Activated naive CD8-positive, alpha-beta T cell treated with anti-CD3 and anti-CD28 coated beads, Interleukin-2, amount 50 U/mL, for 16 hours (primary cell): ENCODE measurements at places on chromosomes 1 and 21.
A peak's percentile ranks its signal among the peaks of the same experiment; 100 is the strongest.

DNA sequence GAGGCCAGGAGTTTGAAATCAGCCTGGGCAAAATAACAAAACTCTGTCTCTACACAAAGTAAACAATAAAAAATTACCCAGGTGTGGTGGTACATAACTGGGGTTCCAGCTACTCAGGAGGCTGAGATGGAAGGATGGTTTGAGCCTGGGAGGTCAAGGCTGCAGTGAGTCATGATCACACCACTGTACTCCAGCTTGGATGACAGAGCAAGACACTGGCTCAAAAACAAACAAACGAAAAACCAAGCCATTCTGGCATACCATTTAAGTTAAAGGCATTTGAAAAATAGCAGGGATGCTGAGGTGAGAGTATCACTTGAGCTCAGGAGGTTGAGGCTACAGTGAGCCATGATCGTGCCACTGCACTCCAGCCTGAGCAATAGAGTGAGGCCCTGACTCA lies 5.3 kb upstream of the ALDH9A1 start:
- DNase-seq: no peak

DNA sequence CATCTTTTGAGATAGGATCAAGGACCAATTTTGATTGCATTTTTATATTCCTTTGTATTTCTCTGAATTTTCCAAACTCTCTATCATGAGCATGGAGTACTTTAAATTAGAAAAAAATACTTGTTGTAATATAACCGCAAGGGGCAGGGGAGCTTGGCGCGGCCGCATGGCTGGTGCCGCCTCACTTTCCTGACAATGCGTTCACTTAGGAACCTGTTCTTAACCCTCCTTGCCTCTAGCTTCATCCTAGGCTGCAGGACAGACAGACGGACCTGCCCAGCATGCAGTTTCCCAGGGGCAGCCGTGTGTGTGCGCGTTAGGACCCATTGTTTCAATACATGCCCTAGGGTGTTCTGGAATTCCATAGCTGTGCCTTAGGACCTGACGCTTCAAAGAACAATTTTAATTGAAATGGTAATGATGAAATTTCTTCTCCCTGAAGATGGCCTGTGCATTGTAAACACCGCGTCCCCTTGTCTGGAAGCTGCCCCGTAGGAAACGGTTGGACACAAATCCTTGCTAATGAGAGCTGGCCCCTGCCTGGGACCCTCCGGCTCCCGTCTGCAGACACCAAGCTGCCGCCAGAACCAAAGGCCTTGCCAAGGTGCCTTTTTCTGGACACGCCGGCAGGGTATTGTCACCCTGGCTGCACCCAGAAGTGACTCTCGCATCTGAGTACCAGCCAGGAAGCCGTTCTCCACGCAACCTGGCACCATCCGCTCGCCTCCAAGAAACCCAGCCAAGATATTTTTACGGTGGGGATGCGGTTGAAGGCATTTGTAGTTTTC lies 466.4 kb downstream of the NPHP4 start:
- no peak for DNase-seq

GRCh38 chr1:238767321-238767720 lies 619.0 kb upstream of the CHRM3 start:
- DNase-seq: no peak

DNA sequence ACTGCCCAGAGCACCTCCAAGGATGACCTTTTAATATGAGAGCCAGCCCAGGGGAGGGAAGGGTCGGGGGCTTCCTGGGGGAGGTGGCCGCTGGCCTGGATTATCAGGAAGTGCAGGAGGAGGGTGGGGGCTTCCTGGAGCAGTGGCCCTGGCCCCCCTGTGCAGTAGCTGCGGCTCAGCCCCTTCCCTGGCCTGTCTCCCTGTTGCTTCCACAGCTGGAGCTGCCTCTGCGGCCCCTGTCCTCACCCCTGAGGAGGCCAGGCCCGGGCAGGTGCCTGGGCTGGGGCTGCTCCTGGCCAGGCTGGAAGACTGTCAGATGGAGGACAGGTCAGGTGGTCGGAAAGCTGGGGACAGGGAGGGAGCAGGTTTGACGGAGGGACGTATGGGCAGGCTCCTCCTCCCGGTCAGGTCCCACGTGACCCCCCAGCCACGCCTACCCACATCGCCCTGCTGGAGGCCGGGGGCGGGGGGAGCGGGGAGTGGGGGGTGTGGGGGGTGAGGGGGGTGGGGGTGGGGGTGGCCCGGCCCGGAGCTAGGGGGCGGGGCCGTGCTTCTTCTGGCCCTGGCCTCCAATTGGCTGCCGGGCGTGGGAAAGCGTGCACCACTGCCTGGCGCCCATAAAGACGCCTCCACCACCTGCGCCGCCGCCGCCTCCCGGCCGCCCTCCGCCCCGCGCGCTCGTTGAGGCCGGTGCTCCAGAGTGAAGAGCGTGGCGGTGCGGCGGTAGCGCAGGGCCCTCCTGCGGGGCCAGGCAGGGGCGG lies 10.2 kb upstream of the TNFRSF14 start:
- DNase-seq: peak; percentile 73

DNA sequence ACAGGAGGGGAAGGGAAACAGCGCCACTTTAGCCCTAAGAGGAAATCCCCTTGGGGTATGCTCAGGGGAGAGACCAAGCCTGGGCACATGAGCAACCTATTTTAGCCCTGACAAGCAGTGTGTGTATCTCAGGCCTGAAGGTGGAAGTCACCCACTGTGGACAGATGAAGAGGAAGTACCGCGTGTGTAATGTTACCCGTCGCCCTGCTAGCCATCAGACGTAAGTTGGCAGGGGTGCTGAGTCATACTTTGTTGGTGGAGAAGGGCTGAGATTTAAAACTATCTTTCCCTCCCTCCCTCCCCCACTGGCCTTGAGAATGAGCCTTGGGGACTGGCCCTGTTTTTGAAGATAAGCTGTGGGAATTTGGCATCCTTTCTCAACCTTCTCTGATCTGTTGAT lies 11.2 kb downstream of the AGO1 start:
- DNase-seq: no peak

DNA sequence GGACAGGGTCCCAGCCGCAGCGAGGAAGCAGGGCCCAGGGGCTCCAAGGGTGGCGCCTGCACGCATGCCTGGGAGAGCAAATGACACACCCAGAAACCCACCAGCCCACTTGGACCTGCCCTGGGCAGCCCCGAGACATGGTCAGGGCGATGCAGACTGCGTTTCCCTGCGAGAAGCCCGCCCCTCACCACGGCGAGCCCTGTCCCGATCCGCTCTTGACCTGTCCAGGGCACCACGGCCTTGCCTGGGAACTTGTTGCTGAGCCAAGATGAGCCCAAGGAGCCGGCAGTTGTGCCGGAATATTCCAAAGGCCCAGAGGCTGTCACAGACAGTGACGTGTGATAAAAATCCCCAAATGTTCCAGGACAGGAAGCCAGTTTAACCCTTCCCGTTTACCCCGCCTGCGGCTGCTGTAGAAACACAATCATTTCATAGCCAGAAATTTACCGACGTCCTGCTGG lies 78.1 kb downstream of the SIK1 start:
- DNase-seq: no peak

DNA sequence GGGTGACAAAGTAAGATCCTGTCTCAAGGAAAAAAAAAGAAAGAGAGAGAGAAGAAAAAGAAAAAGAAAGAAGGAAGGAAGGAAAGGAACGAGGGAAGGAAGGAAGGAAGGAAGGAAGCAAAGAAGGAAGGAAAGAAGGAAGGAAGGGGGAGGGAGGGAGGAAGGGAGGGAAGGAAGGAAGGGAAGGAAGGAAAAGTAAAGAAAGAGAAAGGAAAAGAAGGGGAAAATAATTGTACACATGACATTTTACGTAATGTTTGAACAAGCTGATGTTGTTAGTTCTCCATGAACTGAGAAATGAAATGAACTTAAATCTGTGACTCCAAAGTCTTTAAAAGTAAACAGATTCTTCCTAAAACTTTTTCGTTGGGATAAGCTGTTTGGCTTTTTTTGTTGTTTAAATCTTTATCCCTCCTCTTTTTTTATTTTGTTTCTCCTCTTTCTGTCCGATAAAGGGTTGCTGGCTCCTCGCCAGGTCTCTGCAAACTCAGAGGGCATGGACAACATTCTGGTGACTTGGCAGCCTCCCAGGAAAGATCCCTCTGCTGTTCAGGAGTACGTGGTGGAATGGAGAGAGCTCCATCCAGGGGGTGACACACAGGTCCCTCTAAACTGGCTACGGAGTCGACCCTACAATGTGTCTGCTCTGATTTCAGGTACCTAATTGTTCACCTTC lies 59.8 kb downstream of the IL12RB2 start:
- no peak for DNase-seq

DNA sequence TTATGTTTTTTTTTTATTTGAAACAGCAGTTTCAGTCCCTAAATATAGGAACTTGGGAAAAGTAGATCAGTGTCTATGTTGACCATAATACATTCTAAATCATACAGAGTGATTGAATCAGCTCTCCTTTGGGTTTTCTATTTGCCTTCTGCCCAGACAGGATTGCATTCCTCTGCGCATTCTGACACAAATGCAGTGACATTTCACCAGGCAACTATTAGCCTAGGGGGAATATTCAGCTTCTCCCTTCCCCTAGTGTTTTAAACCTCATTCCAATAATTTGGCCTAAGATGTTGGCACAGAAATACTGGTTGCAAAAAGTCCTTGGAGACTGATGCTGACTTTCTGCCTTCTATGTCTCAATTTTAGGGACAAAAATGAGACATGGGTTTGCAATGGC lies 172.8 kb downstream of the PTGER3 start:
- DNase-seq: no peak

GRCh38 chr1:240706150-240706935 lies 94.4 kb upstream of the GREM2 start:
- DNase-seq: no peak

DNA sequence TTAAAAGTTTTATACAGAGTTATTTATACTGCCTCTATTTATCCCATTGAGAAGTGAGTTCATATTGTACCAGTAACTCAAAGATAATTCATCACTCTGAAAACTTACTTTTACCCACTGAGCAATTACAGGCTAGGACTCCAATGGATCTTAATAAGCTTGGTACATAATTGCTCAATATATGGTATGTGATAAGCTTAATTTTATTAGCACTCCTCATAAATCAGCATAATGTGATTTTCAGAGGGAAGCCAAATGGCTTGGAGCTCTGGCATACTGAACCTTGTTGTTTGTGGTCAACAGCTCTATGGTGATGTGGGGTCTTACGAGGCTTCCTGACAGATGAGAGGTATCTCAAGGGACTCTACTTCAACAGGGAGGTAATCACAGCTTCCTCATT lies 26.3 kb downstream of the ADAM30 start:
- no peak for DNase-seq

- no peak for DNase-seq
Observed at GRCh38 chr1:245153552-245154428, 995 bp upstream of the KIF26B start.

GRCh38 chr1:83747853-83748482 lies 251.0 kb downstream of the TTLL7 start:
- DNase-seq: no peak

DNA sequence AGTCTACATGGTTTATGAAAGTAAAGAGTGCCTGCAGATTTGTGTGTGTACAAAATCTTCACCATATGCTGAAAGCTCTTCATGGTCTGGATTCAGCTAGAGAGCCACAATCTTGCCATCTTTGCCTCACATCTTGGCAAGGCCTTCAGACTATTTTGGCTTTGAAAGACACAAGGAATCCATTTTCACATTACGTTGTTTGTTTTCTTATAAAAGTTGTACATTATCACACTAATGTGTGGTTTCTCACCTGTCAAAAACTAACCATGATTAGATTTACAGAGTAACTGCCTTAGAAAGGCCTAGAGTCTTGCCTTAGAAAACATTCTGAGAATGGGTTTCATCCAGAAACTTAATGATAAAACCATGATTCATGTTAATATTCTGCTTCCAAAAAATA lies 494.6 kb downstream of the NEGR1 start:
- no peak for DNase-seq

GRCh38 chr1:157478030-157478429 lies 74.3 kb downstream of the FCRL5 start:
- no peak for DNase-seq

GRCh38 chr1:56617141-56617540 lies 28.0 kb upstream of the PRKAA2 start:
- DNase-seq: no peak

- no peak for DNase-seq
Observed at GRCh38 chr1:219476116-219476515, 136.8 kb downstream of the ZC3H11B start.

DNA sequence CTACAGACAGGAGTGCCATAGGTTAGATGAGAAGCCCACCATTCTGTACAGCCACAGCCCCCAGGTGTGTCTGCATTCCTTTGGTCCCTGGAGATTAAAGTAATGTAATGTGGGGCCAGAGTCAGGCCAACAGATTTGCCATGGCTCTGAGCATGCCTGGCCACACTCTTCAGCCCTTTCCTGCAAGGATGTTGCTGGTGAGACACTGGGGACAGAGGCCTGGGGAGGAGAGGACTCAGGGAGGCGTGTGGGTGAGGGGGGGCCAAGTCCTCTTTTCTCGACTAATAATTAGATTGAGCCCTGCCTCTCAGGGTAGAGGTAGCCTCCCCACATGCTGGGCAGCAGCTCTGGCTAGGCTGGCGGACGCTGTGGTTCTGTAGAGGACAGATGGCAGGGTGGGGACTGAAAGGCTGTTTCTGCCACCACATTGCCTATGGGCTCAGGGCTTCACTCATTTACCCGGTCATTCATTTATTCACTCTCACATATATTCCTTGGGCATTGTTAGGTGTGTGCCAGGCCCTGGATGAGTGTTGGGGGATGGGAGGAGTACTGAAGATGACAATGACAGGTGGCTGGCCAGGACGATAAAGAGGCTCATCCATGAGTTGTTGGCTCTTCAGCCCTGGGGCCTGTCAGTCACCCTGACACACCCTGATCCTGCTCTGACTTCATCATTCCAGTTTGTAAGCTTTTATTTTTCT lies 7.1 kb upstream of the PRCC start:
- DNase-seq: no peak

DNA sequence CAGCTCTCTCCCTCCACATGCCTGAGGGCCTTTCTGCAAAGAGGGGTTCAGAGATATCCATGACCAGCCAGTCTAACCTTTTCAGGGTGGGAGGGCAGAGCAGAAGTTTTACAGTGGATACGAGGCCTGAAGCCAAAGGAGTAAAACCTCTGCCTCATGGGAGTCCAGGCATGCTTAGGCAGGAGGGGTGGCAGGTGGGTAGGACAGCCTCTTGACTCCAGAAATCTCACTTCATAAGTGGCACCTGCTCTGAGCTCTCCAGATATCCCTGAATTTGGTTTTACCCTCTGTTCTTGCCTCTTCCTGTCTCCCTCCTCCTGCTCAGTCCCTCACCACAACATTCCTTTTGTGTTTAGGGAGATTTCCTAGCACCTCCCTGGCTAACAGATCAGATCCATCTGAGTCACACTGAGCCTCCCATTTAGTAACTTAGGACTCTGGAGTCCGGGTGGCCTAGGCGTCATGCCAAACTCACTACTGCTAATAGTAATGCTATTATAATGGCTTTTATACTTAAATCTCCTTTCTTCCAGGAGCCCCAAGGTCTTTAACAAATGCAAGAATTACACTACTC lies 201.0 kb downstream of the HS2ST1 start:
- no peak for DNase-seq

DNA sequence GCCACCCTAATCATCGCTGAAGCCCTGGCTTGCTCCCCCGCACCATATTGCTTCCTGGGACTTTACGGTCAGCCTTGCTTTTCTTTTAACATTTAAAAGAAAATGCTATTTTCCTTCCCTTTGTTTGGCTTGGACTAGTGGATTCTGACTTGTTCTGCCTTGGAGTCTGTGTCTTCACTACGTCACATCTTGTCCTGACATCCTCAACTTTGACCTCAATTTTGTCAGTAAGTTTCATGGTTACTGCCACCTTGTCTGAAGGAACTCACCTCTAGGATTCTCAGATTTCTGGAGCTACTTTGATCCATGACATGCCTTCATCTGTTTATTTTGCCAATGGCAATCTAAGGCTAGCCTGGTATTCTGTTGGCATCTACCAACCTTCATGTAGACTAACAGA lies 4.3 kb downstream of the RNASEL start:
- DNase-seq: no peak
